ENCODE measurements at places on chromosomes 12 and 14.

DNA sequence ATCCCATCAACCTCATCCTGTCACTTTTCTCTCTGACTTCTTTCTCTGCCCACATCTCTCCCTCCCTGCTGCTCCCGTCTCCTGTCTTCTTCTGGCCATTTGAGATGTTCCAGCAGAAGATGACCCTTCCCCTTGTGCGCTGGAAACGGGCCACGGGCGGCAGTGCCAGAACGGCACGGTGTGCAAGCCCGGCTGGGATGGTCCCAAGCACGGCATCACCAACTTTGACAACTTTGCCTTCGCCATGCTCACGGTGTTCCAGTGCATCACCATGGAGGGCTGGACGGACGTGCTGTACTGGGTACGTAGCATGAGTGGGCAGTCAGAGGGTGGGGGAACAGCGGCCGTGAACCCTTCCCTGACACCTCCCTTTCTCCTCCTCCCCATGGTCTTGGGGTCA is 301.7 kb upstream of the FKBP4 start:
- no peak for DNase-seq

GRCh38 chr14:57549765-57550420 is 56.2 kb upstream of the CCDC198 start:
- DNase-seq, result no peak

GRCh38 chr12:87280893-87281292 is 748.3 kb downstream of the C12orf50 start:
- no peak for DNase-seq

DNA sequence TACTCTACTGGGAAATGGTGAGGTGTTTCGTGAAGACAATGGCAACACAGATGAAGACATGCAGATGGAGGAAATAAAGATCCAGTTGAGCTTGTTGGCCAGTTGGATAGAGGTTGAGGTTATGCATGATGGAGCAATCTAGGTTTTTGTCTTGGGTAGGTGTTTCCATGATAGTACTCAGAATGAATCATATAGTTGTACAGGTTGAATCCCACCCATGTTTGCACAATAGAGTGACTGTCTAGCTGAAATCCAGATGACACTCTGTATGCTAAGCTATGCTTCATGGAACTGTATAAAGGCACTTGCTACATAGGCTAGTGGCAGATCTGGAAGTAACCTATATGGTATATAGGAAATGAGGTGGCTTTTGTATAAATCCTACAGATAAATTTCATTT is 264.9 kb downstream of the NAV3 start:
- no peak for DNase-seq

DNA sequence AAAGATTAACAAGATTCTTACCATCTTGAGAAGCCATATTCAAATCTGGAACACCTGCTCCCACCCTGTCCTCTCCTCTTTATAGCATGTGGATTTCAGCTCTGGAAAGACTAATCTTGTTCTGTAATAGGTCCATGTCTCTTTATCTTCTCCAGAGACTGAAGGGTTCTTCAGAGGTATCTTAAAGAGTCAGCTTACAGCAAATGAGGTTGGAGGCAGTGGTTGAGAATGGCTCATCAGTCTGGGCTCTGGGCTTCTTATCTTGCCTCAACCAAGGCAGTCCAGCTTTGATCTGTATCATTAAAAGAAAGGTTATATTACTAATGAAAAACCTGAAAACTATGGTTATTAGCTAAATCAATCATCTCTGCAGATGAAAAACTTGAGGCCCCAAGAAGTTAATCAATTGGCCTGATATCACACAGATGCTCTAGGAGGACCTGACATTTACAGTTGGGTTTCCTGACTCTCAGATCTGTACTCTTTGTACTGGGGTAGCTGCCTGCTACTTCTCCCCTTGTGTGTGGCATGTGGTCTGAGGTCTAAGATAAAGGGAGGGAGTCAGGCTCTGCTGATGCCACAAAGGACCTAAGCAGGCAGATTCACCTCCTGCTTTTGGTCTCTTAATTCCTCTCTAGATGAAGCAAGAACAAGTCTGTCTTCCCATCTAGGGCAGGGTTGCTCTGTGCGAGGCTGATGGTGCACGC is 1.7 kb upstream of the AKAP6 start:
- no peak for DNase-seq

Measured in NCI-H1048 (cell line).